NCI-H187 (cell line): ENCODE measurements at places on chromosomes 5 and 9.

- no peak for DNase-seq
These were observed 17.4 kb downstream of the ANKS6 start for GRCh38 chr9:98778711-98779530.

DNA sequence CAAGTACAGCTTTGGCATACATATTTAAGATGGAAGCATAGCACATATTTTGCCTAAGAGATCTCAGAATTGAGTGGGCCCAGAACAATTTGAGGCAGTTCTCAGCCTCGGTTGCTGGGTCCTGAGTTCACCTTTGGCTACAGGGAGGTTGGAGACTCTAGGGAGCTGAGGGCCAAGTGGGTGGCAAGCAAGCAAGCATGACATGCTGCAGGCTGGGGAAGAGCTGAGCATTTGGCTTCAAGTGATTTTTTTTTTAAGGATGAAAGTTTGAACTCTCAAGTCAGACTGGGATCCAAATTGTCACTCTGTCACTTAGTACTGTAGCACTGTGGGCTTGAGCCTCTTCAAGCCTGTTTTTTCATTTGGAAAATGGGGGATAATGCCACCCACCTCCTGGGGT lies 160.5 kb downstream of the MED27 start:
- DNase-seq: no peak

DNA sequence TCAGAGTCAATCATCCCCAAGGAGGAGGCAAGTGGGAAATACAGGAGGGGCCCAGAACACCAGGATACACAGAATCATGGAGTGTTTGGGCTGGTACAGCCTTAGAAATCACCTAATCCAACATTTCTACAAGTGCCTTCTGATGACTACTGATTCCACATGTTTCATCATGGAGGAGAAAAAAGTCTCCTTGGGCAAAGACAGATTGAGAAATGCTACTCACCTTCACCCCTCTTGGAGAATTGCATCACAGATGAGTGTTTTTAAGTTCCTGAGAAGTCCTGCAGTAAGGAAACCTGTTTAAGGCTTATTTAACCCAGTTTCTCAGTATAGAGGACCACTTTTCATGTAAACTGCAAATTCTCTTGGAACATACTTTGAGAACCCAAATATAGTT lies 2.2 kb upstream of the SLIT3 start:
- no peak for DNase-seq

DNA sequence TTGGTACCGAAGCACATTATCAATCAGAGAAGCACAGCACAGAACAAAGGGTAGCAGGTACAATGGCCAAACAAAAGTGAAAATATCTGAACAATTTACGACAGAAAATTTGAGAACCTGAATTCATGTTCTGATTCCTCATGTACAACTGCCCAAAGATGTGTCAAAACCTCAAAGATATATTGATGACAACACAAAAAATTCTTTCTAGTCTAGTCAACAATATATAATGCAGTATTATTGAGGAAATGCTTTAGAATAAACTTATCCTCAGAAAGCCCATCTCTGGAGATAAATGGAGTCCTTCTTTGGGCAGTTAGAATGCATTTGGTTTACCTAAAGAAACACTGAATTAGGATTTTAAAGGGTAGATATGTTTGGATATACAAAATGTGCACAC lies 6.8 kb upstream of the SMARCA2 start:
- no peak for DNase-seq

DNA sequence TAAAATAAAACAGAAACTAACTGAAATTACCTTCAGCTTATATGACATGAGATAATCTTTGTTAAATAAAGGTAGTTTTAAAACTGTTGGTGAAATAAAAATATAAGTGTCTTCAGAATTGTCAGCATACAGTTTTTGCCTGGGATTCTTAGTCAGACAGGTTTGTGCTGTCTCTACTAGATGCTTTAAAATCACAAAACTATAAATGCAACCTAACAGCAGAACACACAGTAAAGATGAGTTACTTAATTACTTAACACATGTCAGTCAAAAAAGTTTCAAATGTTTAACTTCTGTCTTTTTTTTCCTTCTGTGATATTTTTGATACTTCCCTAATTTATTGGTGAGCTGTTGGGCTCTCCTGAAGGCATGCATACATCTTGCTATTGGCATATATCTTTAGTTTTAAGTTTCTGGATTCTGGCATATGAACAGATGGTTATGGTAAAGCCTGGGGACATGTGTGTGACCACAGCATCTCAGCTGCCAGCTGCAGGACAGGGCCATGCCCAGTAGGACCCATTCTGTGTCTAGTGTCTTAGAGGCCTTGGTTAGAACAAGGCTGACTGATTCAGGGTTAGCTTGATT lies 231.1 kb upstream of the NUDT12 start:
- DNase-seq: no peak

DNA sequence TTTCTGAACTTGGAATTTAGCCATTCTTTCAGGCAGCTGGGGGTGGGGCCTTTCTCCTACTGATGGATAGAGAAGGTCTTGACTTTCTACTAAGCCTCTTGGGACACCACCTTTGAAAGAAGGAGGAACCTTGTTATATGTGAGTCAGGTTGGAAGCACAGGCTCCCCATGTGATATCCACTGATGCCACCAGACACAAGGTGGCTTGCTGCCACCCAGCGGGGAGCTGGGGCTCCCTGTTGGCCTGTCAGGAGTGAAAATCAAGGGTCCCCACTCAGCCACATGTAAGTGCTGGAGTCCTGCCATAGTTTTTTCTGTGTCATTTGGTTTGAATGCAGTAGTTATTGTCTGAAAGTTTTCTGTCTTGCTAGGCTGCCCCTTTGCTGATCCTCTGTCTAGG lies 252.4 kb upstream of the NFIL3 start:
- no peak for DNase-seq

GRCh38 chr9:114532561-114533237 lies 27.4 kb upstream of the WHRN start:
- no peak for DNase-seq

DNA sequence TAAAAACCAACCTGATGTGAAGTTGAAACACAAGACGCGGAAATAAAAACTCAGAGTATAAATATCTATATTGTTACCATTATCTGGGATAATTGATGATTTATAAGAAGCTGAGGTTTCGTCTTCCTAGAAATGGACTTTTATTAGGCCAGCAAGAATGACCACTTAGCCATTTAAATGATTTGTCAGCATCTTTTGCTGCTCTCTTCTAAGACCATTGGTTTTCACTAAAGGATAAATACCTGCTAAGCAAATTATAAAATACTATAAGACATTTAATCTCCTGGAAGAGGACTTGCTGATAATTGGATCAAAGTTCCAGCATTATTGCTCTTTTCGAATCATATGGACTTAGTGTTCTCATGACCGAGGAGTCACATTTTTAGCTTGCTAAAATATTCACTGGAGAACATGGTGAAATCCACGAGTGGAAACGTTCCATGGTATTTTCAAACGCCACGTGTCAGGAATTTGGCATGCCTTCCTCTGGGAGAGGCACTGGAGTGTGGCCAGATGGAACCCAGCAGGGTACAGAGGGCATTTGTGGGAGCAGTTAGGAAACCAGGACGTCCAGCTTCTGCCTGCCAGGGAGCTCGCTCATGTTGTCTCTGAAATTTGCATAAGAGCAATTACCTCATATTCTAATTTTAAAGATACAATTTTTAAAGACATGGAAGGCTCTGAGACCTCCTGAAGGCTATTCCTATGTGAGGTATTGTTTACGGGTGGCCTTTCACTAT lies 43.1 kb downstream of the TNFAIP8 start:
- DNase-seq: no peak

GRCh38 chr9:130638284-130639123 lies 25.9 kb upstream of the PRDM12 start:
- no peak for DNase-seq

- no peak for DNase-seq
These were observed 59.3 kb upstream of the ZNF169 start for GRCh38 chr9:94199776-94200175.

GRCh38 chr5:73303148-73304079 lies 130.4 kb downstream of the TMEM174 start:
- no peak for DNase-seq

- no peak for DNase-seq
These were observed 390.3 kb downstream of the CAAP1 start for GRCh38 chr9:26502311-26502710.

- no peak for DNase-seq
These were observed 67.6 kb downstream of the ANKRD33B start for GRCh38 chr5:10631316-10631996.

GRCh38 chr5:132227235-132227484 lies 493 bp downstream of the P4HA2 start:
- no peak for DNase-seq

GRCh38 chr9:16321461-16322119 lies 548.9 kb downstream of the BNC2 start:
- DNase-seq: no peak

DNA sequence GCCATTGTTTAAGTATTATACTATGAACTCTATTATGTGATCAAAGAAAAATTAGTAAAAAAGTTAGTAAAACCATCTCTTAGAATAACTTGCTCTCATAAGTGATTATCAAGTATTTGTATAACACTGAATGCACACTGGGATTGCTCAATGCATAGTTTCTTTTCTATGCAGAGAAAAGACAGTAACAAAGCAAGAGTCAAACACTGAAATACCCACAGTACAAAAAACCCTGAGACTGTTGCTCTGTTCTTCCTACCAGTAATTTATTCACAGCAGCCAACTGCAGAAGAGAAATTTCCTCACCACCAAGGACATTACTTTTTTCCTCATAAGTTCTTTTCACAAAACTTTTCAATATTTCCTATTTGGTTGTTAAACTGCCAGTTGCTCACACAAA lies 634.4 kb downstream of the DTWD2 start:
- no peak for DNase-seq

DNA sequence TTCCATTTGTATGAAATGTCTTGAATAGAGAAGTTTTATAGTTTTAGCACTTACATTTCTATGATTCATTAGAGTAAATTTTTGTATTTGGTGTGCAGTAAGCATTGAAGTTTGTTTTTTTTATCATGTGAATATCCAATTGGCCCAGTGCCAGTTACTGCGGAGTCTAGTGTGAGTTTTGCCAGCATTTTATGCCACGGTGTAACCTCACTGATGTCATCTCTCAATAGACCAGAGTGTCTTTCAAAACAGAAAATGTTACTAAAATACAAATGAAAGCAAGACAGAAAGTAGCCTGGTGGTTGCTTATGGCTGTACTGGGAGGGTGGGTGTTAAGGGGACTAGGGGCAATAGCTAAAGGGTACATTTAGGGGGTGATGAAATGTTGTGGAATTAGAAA lies 62.8 kb downstream of the IPPK start:
- DNase-seq: no peak

DNA sequence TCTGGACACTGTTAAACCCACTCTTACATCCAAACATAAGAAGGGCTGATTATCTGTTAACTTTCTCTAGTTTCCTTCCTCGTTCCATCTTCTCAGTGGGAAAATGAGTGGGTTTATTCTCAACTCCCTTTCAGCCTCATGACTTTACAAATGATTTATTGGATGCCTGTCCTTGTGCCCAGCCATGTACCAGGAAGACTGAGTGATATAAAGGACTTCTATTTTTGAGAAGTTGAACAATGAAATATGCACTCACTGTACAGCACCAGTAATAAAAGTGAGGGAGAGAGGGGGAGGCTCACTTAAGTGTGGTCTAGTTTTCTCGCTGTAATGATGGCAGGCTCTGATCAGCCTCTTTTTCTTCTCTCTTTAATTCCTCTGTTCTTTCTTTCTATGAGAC lies 277.6 kb downstream of the SMARCA2 start:
- DNase-seq: no peak

GRCh38 chr5:143244990-143245389 lies 158.5 kb downstream of the NR3C1 start:
- no peak for DNase-seq

GRCh38 chr5:105754056-105754455 lies 1916.7 kb downstream of the EFNA5 start:
- no peak for DNase-seq

DNA sequence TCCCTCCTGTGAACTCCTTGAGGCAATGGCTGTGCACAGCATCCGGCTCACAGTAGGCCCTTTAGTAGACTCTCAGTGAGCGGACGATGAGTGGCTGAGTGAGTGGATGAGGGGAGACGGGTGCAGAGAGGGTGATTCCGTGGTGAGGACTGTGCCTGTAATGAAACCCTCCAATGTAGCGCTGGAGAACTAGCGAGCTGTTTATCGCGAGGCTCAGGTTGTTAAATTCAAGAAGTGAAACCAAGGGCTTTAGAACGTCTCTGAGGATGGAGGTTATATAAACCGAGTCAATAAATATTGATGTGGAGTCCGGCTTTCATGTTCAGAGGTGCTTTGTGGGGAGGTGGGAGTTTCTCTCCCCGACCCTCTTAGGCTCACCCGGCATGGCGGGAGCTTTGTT lies 53.2 kb downstream of the NSG2 start:
- DNase-seq: no peak

- DNase-seq: no peak
These were observed 249.0 kb upstream of the ADRA1B start for GRCh38 chr5:159667286-159667685.

GRCh38 chr9:129979071-129979745 lies 63.8 kb downstream of the FNBP1 start:
- no peak for DNase-seq

GRCh38 chr5:53039855-53040254 lies 50.7 kb downstream of the ITGA2 start:
- no peak for DNase-seq

DNA sequence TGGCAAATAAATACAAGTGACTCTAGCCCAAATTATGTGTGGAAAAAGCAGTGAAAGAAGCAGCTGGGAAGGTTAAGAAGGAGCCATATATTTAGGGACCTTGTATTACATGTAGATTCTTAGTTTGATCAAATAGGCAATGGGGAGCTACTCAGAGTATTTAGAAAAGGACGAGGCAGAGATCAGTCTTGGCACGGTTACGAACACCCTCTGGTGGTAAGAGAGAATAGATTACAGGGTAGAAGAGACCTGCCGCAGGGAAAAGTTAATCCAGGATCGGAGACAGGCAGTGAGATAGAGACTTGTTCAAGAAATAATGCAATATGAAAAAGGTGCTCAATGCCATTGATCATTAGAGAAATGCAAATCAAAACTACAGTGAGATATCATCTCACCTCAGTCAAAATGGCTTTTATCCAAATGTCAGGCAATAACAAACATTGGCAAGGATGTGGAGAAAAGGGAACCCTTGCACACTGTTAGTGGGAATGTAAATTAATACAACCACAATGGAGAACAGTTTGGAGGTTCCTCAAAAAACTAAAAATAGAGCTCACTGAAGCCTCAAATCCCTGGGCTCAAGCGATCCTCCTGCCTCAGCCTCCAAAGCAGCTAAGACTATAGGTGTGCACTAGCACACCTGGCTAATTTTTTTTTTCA lies 12.0 kb downstream of the INIP start:
- DNase-seq: no peak

GRCh38 chr5:154214371-154215106 lies 24.0 kb downstream of the GALNT10 start:
- no peak for DNase-seq

- DNase-seq: no peak
These were observed 680.3 kb upstream of the FTMT start for GRCh38 chr5:121171361-121171760.

DNA sequence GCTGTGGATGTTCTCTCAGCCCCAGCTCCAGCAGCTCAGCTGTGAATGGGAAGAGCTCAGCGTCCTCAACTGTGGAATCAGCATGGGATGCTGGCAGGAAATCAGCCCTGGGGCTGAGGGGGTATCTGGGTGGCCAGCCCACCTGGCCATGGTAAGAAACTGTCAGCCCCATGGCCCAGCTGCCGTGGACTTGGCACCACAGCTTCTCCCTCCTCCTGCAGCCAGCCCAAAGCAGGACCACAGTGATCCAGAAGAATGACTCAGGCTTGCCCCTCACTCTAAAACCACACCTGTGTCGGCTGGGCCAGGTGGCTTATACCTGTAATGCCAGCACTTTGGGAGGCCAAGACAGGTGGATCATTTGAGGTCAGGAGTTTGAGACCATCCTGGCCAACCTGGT lies 48.0 kb downstream of the SAR1B start:
- no peak for DNase-seq
